SW480 (cell line): ENCODE measurements at places on chromosomes 5 and 9.
A peak's percentile ranks its signal among the peaks of the same experiment; 100 is the strongest.

- peak; percentile 77 for DNase-seq
Measured at GRCh38 chr5:177113566-177114424, 19.8 kb upstream of the NSD1 start.

DNA sequence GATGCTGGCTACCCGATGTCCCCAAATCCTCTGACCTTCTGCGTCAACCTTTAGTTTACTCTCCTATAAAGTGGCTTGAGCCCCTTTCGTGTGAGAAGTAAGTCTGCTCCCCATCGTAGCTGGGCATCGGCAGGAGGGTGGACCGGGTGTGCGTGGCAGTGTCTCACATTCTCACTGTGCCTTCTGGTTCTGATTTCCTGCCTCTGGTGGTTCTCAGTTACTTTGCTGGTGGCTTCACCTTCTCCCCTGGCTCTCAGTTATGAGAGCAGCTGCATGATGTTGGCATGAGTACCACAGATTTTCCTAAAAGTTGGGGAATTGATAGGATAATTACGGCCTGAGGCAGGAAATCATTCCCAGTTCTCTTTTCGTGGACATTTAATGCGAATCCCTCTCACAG is 47.0 kb upstream of the RPS23 start:
- DNase-seq = no peak

DNA sequence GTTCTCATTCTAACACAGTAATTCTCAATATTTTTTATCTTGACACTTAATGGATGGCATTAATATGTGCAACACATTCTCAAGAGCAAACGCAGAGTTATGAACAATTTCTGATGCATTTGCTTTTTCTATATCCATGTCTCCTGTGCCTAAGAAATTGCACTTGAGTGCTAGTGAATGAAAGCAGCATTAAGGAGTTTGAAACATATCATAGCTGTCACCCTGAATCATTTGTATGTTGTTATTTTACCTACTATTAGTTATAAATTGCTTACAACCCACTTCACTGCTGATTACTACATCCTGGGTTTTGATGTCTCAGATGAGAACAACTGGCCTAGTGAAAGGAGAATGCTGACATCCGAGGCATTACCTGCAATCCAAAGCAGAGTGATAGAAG is 387.3 kb downstream of the RASEF start:
- no peak for DNase-seq

- no peak for DNase-seq
Measured at GRCh38 chr9:23774266-23774665, 51.8 kb downstream of the ELAVL2 start.

DNA sequence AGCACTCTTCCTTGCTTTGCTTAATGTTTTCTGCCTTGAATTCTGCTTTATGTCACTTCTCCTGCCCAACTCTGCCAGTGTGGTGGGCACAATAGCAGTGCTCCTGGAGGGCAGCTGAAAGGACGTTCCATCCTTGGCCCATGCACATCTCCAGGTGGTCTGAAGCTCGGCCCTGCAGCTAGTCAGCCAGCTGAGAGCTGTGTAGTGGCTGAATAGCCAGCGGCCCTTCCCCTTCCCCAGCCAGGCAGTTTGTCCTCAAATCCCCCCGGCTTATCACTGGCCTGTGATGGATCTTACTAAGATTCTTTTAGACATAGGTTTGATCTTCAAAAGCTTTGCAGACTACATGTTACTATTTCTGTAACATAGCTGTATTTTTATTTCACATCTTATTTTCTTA is 42.7 kb upstream of the ANGPTL2 start:
- DNase-seq = no peak

DNA sequence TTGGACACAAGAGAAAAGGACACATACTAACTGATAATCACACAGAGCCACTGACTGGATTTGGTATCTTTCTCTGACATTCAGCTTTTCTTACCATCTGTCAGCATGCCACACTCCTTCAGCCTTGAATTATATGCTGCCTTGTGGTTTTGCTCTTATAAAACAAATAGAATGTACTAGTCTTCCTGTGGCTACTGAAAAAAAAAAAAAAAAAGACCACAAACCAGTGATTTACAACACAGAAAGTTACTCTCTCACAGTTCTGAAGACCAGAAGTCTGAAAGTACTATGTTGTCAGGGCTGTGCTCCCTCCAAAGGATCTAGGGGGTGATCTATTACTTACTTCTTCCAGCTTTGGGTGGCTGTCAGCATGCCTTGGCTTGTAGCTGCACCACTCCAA is 82.3 kb downstream of the THBS4 start:
- DNase-seq = no peak

- DNase-seq = no peak
Measured at GRCh38 chr9:3948826-3949556, 350.9 kb downstream of the GLIS3 start.

DNA sequence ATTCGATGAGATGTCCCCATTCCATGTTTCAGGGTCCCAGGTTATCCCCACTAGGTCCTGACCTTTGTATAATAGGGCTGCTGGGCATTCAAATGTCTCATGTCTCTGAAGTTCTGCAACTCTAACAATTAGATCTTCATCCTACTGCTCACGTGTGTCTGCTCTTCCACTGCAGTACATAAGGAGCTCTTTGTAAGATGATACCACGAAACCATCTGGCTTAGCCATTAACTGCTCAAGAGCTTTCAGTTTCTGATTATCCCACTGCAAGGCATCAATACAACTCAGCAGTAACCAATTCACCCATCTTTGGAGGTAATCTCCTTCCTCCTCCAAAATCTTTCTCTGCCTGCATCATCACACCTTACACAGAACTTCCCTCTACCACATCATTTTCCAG is 49.9 kb upstream of the PPP2CA start:
- DNase-seq = peak; percentile 33

DNA sequence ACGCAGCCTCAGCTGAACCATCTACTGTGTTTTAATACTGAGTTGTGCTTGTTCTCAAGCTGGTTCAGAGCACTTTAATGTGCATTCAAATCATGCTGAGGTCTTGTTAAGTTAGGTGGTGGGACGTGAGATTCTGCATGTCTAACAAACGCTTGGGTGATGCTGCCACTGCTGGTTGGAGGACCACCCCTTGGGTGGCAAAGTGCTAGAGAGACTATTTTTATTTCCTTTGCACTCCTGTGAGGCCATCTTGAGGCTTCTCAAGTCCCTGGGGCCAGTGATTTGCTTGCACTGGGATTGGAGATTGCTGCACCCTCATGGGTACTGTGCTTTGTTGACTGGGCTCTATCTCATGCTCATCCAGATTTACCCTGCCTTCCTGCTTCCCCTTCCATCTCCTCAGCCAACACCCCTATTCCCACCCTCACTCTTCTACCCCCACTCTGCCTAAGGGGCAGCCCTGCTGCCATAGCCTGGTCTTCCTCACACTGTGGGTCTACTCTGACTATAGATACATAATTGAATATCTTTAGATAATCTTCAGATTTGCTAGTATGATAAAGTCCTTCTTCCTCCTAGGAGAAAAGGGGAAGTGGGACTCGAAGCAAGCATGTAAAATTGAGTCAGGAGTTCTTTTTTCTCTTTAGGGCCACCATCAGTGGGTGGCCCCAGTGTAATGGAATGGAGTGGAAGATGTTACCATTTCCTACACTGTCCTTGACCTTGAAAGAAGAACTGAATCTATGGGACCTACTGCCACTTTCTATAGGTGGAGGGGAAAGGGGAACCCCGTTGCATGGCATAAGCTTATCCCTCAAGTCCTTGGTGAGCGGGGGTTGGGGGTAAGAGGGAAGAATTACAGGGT is 45.1 kb upstream of the SUB1 start:
- no peak for DNase-seq

DNA sequence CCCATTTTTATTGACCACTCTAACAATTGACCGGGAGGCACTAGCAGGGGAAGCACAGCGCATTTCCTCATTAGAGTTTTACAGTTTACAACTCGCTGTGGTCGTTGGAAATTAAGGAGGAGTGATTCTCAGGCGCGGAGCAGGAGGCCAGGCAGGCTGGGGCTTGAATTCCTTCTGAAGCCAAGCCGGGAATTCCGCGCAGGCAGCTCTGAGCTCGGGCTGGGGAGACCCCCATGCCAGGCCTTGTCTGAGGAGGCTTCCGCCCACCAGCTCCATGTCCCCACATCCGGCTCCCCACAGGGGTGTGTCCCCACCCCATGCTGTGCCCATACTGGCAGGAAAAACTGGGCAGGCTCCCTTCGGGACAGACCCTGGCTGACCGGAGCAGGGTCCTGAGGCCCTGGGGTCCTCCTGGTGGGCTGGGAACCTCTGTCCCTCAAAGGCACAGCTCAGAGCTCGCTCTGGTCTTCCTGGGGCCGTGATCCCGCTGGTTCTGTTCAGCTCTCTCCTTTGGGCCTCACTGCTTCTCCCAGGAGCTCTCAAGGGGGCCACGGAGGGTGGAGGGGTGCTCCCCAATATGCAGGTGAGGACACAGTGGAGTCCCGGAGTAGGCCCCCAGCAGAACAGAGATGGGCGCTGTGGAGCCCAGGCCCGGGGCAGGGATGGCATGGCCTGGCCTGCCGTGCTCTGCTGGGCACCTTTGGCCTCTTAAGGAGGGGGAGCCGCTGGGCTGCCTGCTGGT is 1.3 kb upstream of the NRARP start:
- DNase-seq = no peak

- peak; percentile 89 for DNase-seq
Measured at GRCh38 chr9:107751567-107752210, 262.1 kb upstream of the KLF4 start.

GRCh38 chr9:29548436-29548835 is 1975.2 kb upstream of the C9orf72 start:
- DNase-seq = no peak

- peak; percentile 90 for DNase-seq
Measured at GRCh38 chr5:177496727-177497291, 595 bp downstream of the PDLIM7 start.

GRCh38 chr9:133832877-133833276 is 94.7 kb upstream of the SARDH start:
- DNase-seq = no peak

DNA sequence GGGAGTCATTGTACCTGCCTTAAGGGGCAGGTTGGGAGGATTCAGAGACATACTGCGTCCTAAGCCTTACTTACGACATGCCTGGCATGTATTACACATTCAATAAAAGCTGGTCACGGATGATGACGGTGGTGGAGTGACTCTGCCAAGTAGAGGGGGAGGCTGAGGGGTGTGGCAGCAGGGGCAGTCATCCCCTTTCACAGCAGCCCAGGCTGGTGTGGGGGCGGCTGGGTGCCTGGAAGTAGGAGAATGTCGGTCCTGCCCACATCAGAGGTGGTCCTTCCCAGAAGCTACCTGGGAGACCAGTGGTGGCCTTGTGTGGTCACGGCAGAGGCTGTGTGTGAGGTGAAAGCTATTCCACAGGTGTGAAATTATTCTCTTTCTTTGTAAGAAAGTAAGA is 8.9 kb downstream of the ZBTB34 start:
- DNase-seq = peak; percentile 74

DNA sequence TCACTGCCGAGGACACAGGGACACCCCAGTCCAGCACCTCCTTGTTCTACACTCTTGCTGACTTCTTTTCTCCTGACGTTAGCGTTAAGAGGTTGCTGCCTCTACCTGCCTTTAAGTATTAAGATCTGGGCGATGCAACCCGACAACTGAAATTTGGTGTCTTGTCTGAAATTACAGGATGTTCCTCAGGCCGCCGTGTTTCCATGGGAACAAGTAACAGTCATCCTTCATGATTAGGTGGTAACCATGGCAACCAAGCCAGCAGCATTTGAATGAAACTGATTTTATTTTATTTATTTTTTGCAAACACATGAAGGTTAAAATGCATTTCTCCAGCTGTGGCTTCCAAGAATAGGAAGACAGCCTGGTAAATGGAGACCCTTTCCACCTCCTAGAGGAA is 20.8 kb downstream of the DAB2IP start:
- no peak for DNase-seq

- no peak for DNase-seq
Measured at GRCh38 chr9:124140941-124141568, 116.7 kb upstream of the NEK6 start.

DNA sequence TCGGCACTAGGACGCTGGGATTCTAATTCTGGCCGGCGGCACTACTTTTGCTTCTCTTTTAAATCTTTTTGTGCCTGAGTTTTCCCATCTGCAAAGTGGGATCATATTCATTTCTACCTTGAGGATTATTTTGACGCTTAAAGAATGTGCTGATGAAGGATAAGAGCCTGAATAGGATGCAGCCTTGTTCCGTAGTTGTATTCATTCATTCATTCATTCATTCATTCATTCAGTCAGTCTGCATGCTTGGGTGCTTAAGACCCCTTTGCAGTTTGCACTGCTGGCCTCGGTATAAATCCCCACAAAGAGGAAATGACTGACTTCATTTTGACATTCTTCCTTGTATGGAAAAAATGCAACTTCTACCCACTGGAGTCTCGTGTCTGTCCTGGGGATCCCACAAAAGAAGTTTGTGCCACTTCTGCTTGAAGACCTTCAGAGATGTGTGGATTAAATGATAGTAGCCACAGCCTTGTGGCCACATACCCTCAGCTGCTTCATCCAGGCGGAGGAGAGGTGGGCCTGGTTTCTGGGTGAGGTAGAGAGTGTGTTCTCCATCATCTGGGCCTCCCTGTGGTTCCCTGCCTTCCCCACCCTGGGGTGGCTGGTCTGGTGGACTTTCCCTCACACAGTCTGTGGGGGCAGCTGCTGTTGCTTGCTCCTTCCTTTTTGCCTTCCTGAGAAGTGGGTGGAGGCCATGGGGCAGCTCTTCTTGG is 62.6 kb downstream of the PPARGC1B start:
- no peak for DNase-seq

DNA sequence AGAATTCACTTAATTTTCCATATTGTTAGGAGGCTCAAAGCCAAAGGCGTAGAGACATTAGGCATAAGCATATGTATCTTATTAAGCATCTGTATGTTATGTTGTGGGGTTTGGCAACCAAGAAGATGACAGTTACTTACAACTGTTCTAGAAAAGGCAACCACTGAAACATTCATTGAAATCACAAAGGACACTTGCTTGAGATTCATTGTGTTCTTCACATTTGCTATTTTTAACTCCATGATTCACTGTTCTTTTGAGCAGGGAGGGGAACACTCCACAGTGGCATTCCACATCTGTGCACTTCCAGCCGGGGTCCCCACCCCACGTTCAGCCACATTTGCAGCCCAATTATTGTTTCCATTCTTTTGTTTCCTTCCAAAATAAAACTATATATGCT is 107.1 kb downstream of the PALM2AKAP2 start:
- no peak for DNase-seq

DNA sequence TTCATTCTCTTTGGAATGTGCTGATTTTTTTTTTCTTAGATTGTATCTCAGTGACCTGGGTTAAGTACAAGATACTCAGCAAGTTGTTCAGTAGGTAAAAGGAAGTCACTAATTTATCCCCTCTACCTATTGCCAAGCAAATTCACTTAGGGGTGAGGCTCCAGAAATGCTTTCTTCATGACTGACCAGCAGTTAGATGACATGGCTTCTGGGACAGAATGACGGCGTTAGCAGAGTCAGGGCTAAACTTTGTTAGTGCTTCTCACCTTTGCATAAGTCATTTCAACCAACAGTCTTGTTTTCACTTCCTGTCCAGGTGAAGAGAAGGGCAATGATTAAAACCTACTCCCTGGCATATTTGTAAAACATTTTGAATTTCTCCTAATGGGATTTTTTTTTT is 20.2 kb upstream of the MTAP start:
- no peak for DNase-seq

GRCh38 chr5:112467485-112467884 is 48.4 kb upstream of the EPB41L4A start:
- DNase-seq = no peak

GRCh38 chr5:33343676-33344327 is 97.0 kb upstream of the TARS1 start:
- DNase-seq = no peak
